ENCODE measurements at places on chromosomes 5 and 9.
A peak's percentile ranks its signal among the peaks of the same experiment; 100 is the strongest.

GRCh38 chr5:41416336-41416735, 94.1 kb downstream of the PLCXD3 start:
- DNase-seq = no peak

GRCh38 chr9:37187713-37188439, 67.5 kb downstream of the ZCCHC7 start:
- DNase-seq = peak; percentile 6

GRCh38 chr5:84384604-84385575, at the start of gene EDIL3:
Gene EDIL3, minus strand, starts transcription at chr5:84384880. Its CDS starts 506 bp downstream, at chr5:84384374.
- DNase-seq = peak; percentile 25

- DNase-seq = no peak
Measured at GRCh38 chr5:531101-531748, 7.0 kb upstream of the SLC9A3 start.

DNA sequence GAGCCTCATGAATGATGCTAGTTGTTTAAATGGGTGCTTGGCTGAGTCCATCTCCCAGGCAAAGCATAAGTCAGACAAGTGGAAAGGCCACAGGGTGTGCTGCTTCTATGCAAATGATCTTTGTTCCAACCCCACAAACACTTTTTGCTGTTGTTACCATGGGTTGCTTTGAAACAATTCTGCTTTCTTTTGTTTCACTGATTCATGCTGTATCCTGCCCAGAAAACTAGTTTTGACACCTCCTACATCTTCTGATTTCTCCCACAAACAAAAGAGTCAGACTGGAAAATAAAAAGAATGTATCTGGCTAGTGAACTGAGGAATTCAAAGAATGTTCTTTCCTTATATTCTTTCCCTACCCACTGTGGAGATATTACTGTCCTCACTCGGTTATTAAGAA, 298.6 kb downstream of the DIRAS2 start:
- DNase-seq = peak; percentile 80

- DNase-seq = no peak
Measured at GRCh38 chr9:134486143-134486591, 155.4 kb upstream of the COL5A1 start.

GRCh38 chr5:158482125-158482524, 617.6 kb downstream of the EBF1 start:
- DNase-seq = no peak

DNA sequence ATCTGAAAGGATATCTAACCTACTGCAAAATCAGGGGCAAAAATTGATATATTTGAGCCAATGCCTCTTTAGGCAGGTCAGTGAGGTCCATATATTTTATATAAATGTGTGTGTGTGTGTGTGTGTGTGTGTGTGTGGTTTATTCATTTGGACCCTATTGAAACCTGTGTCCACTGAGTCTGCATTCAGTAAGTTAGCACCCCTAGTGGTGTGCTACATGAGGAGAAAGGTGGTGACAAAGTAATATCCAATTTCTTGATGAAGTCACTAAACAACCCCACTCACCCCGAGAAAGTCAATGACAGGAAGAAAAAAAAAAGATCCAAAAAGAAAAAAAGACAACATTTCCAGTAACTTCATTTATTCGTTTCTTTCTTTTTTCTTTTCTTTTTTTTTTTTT, 4.1 kb downstream of the FBXW11 start:
- no peak for DNase-seq

- DNase-seq = no peak
Measured at GRCh38 chr5:133341915-133342710, 270.2 kb downstream of the FSTL4 start.

DNA sequence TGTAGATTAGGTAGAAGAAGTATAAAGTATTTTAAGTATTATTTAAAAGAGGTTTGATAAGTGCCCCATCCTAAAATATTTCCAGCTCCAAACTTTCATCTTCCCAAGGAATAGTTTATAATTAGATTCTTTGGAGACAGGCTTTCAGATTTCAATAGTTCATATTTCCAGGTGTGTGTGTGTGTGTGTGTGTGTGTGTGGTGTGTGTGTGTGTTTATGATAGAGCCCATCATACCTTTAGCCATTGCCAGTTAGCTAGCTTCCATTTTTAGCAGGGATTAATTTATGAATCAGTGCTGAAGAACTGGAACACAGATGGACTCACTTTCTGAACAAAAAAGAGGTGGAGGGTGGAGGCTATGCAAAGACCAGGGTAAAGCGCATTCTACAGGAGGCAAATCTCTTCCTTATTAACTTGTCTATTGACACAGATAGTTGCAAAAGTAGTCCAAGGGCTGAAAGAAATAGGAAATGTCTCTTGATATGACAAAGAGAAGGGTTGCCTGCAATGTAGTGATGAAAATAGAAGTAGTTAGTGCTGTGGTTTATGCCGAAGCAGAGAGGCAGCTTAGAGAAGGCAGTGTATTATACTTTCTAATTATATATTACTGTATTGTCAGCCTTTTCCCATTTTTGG, 301.1 kb downstream of the MAN2A1 start:
- no peak for DNase-seq

DNA sequence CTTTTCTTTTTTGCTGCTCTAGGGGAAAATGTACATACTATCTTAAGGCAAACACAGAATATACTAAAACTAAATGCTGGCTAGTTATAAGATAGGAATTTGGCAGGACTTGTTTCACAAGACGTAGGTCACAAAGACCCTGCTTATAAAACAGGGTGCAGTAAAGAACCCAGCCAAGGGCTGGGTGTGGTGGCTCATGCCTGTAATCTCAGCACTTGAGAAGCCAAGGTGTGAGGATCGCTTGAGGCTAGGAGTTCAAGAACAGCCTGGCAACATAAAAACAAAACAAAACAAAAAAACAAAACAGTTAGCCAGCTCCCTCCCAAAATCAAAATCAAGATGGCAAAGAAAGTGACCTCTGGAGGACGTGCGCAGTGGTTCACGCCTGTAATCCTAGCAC, 49.5 kb upstream of the DENND4C start:
- DNase-seq = no peak

GRCh38 chr9:135147474-135147805, 60.0 kb downstream of the OLFM1 start:
- no peak for DNase-seq

DNA sequence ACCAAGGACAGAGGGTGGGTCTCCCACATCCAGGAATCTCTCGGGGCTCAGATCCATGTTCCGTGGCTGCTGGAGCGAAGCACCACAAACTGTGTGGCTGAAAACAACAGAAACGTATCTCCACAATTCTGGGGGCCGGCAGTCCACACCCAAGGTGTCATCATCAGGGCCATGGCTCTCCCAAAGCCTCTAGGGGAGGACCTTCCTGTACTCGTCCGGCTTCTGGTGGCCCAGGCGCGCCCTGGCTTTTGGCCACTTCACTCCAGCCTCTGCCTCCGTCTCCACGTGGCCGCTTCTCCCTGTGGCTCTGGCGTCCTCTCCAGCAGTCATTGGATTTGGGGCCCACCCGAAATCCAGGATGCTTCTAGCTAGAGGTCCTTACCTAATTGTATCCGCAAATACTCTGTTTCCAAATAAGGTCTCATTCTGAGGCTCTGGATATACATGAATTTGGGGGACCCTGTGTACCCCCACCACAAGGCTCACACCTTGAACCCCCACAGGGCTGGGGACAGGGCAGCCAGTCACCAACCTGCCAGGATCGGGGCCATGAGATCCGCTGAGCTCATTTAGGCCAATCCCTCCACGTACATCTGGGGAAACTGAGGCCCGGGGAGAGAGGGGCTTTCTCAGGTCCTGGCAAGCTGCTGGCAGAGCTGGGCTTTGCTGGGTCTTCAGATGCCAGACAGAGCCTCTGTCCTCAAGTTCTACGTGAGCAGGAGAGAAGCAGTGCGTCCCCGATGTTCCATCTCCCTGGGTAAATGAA, 158.2 kb downstream of the OLFM1 start:
- no peak for DNase-seq

DNA sequence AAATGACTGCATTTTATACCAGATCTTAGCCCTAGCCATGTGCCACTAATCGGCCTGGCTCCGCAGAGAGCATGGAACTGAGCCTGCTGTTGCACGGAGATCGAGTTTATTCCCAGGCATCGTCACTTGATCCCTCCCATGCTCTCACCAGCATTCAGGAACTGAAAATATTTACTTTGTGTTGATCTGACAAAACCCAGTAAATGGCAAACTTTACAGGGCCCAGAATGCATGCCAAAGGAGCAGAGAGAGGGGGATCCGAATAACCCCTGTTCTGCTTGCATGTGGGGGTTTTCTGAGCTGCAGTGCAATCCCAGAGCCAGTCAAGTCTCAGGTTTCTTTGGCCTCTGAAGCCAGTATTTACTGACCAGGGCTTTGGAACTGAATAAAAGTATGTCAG, 87.3 kb downstream of the GAS1 start:
- DNase-seq = no peak

GRCh38 chr9:2560180-2560579, 61.4 kb upstream of the VLDLR start:
- DNase-seq = peak; percentile 14

DNA sequence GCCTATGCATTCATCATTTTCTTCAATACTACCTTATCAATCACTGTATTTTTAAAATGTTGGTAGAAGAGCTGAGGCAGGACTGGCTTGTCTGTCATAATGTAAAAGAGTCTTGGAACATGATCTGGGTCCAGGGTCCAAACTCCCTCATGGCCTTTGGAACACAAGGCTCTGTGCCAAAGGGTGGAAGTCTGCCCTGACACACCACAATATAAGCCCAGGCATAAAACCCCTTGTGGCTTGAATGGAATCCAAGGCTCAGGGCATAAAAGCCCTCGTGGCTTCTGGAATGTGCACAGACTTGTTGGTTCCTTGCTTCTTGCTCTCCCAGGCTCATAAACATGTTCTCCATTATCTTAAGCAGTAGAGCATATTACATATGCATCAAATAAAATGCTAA, 48.0 kb downstream of the GABRB2 start:
- DNase-seq = no peak

- DNase-seq = no peak
Measured at GRCh38 chr5:123808461-123809380, 296.7 kb downstream of the CSNK1G3 start.

DNA sequence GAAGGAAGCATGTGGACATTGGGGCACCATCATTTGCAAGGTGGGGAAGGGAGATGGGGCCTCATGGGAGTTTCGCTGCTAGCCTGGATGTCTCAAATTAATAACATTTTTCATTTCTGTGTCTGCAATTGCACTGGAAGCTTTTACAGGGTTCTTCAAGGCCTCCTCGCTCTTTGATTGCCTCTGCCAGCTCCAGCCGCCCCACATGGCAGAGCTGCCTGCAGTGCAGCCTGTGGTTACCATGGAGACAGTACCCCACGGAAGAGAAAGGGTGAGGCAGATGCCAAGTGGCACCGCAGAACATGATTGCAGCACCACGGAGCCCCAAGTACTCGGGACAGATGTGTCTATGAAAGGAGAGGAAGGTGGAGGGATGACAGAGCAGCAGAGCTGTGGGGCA, 25.4 kb downstream of the CTNND2 start:
- no peak for DNase-seq

- DNase-seq = peak; percentile 40
Measured at GRCh38 chr5:172941067-172941516, 18.1 kb upstream of the RPL26L1 start.

- DNase-seq = no peak
Measured at GRCh38 chr9:93173365-93174051, 10.4 kb upstream of the WNK2 start.

- DNase-seq = no peak
Measured at GRCh38 chr9:3180696-3181048, 336.8 kb upstream of the PUM3 start.

- DNase-seq = no peak
Measured at GRCh38 chr9:126366366-126367011, 39.9 kb downstream of the MVB12B start.

GRCh38 chr5:66596636-66597182, 516 bp downstream of the MAST4 start:
- DNase-seq = no peak

DNA sequence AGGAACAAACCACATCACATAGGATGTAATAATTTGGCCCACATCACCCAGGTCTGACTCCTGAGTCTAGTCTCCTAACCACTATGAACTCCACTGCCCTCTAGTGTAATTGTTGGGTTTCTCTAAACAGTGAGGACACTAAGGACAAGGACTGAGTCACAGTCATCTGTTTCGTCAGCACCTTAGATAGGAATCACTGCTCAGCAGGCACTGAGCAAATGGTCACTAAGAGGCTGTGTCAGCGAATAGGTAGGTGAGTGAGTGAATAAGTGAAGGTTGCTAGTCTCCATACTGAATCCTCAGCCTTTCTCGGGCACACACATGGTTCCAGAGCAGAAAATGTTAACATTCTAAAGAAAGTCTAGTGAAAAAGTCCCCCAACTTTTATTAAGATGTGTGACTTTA, 278.6 kb downstream of the SPOCK1 start:
- DNase-seq = peak; percentile 92

DNA sequence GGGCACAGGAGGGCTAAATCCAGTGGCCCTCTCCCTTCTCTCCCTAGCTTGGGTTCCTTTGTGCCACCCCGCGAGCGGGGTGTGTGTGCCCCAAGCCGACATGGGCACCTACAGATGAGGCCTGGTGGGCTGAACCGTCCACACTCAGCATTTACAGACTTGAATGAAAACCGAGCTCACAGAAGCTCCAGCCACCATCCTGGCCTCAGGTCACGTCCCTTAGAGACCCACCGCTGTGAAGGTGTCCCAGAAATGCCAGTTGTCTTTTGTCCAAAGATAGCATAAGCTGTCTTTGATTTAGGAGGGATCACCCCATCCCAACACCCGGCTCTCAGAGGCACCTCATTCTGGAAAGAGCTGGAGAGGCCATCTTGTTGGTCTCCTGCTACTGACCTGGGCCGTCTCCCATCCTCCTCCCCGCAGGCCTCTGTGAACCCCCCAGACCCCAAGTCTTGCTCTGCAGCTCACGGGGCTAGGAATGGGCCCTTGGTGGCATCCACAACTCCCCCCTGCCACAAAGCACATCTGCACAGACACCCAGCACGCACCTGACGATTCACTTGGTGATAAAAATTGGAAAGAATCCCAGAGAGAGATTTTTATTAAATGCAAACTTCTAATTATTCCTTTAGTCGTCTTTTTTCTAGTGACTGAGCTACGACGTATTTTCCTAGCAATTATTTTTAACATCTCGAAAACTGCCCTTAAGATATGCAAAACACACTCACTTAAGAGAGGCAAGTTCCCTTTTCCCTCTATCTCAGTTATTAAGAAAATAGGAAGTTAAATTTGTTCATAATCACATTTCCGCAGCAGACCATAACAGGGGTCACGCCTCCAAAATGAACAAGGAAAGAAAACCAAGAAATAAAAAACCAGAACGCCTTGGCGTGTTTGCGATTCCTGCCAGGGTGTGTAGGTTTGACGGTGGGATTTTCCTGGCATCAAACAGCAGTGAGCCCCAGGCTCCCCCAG, 80.5 kb upstream of the LMX1B start:
- no peak for DNase-seq

Data from RCC 7860 (cell line).